Activated naive CD8-positive, alpha-beta T cell treated with anti-CD3 and anti-CD28 coated beads for 36 hours (primary cell): ENCODE measurements at places on chromosomes 11 and 22. TPM values are rescaled to one million over a fixed set of nuclear protein-coding genes. Genes with fewer than 3 reads are reported as not detected.

DNA sequence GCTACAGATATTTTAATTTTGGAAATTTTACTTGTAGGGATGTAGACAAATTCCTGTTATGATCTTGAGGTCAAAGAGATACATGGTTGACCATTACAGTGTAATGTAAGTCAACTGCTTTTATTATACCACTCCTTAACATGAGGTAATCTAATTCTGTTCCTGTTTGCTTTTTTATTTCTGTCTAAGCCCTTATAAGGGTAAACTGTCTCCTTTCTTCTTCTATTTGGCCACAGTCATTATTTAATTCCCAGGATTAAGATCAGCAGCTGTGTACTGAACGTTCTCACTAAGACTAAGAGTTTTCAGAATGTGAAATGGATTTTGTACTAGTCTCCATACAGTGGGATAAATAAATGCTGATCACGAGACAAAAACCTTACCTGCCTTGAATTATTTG is 32.8 kb downstream of the C2CD3 start:
- no peak for DNase-seq

DNA sequence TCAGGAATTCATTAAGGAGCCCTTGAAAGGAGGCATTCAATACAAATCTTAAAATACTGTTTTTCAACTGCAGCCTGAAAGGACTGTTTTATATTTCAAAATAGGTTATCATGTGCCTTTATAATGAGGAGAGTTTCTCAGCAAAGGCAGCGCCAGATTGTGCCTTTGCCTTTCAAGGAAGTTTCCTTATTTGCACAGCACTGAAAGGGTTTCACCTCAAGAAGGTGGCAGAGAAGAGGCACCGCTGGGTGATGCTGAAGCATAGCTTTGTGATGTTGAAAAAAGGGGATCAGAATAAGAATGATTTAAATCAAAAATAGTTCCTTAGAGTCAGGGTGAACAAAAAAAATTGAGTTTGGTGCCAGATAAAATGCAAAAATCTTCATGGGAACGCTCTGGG is 601.0 kb upstream of the KIRREL3 start:
- DNase-seq: no peak

GRCh38 chr11:134466610-134467567 is 54.8 kb upstream of the B3GAT1 start:
- no peak for DNase-seq

DNA sequence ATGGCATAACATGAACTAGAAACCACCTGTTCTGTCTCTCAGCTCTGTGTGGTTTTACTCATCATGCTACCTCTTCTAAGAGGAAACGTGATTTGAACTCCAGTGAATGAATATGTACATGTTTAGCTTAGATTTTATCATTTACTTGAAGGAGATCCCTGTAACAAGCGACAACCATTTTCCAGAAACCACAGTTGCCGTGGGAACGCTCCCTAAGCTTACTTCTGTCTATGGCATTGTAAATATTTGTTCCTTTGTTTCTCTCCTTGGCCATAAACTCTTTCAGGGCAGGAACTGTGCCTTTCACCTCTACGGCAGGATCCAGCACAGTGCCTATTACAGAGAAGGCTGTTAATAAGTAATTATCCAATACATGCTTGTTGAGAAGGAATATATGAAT is 17.1 kb upstream of the TPH1 start:
- no peak for DNase-seq

DNA sequence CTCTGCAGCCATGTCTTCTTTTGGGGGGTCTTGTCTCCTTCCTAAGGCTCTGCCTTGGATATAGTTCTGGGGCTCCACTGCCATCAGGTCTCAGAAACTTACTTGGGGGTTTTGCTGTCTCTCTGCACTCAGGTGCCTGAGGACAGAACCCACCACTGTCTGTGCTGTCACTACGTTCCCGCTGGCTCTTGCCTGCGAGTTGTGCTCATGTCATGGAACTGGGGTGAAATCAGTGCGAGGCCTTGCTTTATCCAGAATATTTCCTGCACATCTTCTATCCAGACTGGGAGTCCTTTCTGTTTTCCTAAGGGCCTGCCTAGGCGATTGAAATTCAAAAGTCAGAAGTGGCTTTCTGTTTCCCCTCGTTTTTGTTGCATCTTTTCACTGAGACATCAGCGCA is 6.6 kb upstream of the USP2 start:
- DNase-seq: no peak

GRCh38 chr11:123145661-123146060 is 49.4 kb downstream of the CLMP start:
- DNase-seq: no peak

DNA sequence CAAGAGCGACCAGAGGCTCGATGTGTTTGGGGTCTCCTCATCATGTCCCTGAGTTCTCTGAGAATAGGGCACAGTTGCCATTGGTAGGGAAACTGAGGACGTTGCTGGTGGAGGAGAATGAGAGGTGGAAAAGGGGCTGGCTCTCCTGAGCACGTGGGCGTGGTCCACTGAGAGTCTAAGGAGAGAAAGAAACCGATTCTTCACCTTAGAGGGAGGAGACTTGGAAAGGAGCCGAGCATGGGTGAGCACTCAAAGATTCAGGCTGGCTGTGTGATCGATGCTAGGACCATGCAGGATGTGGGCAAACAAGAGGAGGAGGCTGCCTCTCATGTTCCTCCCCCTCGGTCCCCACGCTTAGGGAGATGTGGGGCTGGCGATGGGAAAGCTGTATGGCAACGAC is 19.8 kb upstream of the TLCD5 start:
- DNase-seq: no peak

- DNase-seq: peak; percentile 96
These were observed at the start of the genes LMNTD2 and RASSF7 for GRCh38 chr11:560305-561147. LMNTD2 (minus strand) TSS chr11:560738; CDS start chr11:560716, 22 bp downstream. RASSF7 (plus strand) TSS chr11:560970; CDS start chr11:561769, 799 bp downstream.

DNA sequence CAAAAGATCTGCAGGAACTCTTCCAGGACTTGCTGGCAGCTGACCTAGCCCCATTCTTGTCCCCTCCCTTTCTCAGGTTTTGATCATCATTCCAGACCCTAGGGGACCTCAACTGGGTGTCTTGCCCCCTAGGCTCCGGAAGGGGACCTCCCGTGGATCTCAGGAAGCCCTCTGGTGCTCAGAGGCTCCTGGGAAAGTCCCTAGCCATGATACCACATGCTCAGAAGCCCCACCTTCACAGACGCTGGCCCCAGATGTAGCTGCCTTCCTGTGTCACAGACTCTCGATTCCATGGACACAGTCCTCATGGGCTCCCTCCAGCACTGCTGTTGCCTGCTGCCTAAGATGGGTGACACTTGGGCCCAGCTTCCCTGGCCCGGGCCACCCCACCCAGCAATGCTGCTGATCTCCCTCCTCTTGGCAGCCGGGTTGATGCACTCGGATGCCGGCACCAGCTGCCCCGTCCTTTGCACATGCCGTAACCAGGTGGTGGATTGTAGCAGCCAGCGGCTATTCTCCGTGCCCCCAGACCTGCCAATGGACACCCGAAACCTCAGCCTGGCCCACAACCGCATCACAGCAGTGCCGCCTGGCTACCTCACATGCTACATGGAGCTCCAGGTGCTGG is at the start of gene LRRC55:
LRRC55 (plus strand) TSS at position 276 of the 628 bp plus-strand sequence; CDS start at position 346, 70 bp downstream.
- DNase-seq: no peak

GRCh38 chr11:95522874-95523273 is 266.7 kb downstream of the FAM76B start:
- DNase-seq: no peak

GRCh38 chr11:69923196-69923595 is 104.0 kb upstream of the FGF3 start:
- DNase-seq: no peak

DNA sequence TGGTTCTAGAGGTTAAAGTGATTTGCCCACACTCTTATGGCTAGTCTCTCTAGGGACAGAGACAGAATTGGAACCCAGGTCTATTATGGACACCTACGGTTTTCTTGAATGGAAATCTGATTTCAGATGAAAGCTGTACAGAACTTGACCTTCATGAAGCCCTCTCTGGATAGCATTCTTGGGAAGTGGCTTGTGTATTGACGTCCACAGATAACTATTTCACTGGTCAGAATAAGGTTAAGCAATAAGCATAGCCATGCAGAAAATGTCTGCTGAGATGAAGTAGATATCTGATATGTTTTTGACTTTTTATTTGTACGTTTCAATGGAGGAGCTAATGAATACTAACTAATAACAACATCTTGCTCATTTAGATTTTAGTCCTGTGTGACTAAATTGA is 1.1 kb downstream of the TLCD5 start:
- no peak for DNase-seq

GRCh38 chr11:70612459-70613141 is 214.3 kb downstream of the CTTN start:
- DNase-seq: no peak

- DNase-seq: no peak
These were observed 45.6 kb upstream of the HIPK3 start for GRCh38 chr11:33211580-33211979.

The SLC17A6 gene
- not detected for total RNA-seq

- no peak for DNase-seq
These were observed 7.4 kb upstream of the ATXN10 start for GRCh38 chr22:45664136-45664646.

DNA sequence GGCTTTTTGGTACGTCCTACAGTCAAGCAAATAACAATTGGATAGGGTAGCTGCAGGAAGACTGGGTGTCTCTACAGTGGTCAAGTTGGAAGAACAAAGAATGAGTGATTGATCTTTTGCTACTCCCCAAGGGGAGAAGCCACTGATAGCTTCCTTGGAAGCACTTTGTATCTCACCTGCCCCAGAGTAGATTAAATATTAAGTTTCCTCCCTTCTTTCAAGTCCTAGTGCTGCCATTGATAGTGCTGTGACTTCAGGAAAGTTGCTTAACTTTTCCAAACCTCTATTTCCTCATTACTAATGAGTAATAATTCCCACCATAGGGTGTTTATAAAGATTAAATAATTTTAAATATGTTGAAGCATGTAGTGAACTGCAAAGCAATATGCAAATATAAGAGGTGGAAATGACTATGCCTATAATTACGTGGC is 35.6 kb upstream of the EHF start:
- no peak for DNase-seq

GRCh38 chr11:44573333-44573732 is 7.9 kb downstream of the CD82 start:
- peak; percentile 56 for DNase-seq

The WT1 gene
- not detected for total RNA-seq

DNA sequence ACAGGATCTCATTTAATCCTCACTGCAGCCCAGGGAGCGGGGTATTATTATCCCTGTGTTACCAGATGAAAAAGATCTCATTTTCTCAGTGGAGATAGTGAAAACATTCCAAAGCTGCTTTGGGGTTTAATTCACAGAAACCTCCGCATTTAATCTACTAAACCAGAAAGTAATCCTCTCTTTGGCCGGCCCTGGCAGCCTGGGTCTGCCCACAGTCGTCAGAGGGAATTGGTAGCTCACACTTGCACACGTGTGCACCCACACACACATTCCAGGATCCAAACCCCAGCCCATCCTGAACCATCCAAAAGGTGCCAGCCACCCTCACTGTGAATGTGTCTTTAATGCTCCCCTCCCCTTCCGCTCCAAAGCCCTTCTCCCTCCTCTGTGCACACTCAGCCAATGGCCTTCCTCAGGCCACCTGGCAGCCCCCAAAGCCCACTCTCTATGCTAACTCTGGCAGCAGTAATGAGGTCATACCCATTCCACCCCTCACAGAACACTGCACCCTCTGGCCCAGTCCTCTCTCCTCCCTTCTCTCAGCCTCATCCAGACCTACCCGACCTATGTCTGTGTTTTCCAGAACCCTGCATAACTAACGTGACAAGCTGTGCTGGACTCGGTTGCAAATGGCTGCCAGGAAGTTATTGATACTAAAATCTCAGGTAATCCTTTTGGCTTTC is 466.2 kb downstream of the SOX6 start:
- DNase-seq: no peak

DNA sequence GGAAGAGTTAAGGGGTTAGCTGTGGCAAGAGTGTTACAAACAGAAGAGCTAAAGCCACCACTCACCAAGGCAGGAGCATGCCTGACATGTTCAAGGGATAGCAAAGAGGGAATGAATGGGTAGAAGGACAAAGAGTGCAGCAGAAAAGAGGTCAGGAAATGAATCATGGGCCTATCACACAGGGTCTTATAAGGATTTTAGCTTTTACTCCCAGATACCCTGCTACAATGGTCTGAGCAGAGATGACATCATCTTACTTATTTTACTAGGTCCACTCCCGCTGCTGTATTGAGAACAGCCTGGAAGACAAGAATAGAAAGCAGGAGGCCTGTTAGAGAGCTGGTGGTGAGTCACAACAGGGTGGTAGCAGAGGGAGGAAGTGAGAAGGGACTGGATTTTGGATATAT is 9.8 kb downstream of the TRAF6 start:
- DNase-seq: no peak
